AG09319 (cell line): ENCODE measurements at places on chromosomes 2 and 18.

GRCh38 chr2:198775737-198776136, 682.0 kb downstream of the SATB2 start:
- no peak for DNase-seq

GRCh38 chr2:235510318-235510717, 16.5 kb downstream of the AGAP1 start:
- DNase-seq = no peak

- no peak for DNase-seq
These were observed 13.3 kb downstream of the OBSL1 start for GRCh38 chr2:219557791-219558785.

DNA sequence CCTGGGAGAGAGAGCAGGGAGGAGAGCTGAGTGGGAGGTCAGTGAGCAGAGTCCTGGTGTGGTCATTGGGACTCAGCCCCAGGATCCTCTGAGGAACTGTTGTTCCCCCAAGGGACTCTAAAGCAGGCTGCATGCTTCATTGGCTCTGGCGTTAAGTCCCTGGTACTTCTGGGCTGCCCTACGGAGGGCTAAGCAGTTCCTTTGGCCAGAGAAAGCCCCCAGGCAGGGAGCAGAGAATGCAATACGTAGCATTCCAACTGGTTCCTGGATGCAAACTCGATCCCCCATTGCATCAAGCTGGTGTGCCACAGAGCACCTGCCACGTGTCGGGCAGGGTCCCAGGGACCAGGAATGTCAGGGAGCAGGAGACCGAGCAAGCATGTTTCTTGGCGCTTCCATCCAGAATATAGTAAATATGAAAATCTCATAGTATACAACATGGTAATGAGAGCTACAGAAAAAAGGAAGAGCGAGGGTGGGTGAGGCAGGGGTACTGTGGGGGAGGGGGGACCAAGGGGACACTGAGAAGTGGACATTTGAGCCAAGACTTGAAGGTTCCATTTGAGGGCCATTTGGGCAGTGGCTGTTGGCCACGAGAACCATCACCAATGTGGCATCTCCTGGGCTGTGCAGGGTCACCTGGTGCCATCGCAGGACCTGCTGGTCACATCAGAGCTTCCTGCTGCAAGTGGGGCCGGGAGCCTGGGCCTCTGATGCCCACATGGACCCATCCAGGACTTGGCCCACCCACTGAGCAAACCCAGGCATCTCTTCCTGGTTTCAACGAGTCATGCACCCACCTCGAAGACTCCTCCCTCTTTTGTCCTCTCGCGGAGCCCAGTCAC, 160.4 kb downstream of the ASB1 start:
- no peak for DNase-seq

DNA sequence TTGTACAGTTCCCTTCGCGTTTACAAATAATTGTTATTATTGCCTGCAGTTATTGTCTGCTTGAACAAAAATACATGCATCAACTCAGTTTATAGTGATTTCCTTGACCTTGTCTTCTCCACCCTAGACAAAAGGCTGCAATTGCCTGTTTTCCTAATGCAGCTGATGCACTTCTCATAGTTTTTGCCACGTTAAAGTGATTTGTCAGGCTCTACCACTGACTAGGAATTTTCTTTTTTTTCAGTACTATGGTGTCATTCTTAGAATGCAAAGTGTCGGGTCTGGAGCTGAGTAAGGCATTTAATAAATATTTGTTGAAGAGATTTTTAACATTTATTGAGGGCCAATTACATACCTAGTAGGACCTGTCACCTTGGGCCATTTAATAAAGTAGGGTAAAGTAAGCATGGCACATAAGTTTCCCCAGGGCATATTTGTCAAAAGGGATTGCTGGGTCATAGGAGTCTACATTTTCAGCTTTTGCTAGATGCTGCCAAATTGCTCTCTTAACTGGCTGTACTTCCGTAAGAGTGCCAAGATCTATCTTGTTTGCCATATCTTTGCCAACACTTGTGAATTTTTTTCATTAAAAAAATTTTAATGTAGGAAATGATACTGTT, 24.1 kb downstream of the ACSL3 start:
- DNase-seq = no peak

- DNase-seq = no peak
These were observed 201.1 kb downstream of the SH3RF3 start for GRCh38 chr2:109330056-109330455.

- DNase-seq = no peak
These were observed 703.9 kb upstream of the CDH2 start for GRCh38 chr18:28880856-28881255.

DNA sequence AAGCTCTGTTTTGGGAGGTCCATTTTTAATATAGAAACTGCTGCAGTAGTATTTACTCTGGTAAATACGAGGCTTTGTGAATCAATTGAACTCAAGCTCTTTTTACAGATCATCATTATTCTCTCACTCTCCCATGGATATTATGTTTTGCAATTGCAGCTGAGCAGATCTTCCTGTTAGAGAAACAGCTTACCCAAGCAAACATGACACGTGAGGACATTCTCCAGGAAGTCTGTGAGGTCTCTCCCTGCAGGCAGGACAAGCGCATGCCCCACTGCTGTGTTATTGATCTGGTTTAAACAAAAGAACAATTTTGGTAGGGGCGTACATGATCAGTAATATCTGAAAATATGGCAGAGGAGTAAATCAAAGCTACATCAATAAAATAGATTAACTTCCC, 72.1 kb downstream of the COL6A3 start:
- no peak for DNase-seq

DNA sequence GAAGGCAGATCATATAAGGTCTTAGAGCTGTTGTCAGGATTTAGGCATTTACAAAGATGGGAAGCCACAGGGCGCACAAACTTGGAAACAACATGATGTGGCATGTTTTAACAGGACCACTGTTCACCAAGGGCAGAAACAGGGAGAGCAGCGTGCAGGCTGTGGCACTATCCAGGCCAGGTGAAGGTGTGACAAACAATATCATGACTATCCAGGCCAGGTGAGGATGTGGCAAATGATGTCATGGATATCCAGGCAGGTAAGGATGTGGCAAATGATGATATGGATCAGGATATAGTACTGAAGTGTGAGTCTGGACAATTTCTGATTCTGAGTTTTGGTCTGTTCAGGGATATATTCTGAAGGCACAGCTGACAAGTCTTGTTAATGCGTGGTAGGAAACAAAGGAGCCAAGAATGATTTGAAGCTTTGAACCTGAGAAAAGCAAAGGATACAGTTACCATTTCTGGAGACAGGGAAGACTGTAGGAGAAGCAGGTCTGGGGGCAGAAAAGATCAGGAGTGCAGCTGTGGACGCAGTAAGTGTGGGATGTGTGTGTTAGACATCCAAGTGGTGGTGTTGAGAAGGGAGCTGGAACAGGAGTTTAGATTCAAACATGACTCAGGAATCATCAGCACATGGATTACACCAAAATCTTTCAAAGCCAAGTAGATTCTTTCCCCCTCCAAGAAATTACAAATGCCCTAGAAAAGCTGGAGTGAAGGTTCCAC, 205.9 kb downstream of the TMEM163 start:
- no peak for DNase-seq

GRCh38 chr2:11697103-11697871, 27.3 kb upstream of the NTSR2 start:
- peak; percentile 24 for DNase-seq

GRCh38 chr18:37393945-37394609, 171.5 kb downstream of the CELF4 start:
- DNase-seq = peak; percentile 93

DNA sequence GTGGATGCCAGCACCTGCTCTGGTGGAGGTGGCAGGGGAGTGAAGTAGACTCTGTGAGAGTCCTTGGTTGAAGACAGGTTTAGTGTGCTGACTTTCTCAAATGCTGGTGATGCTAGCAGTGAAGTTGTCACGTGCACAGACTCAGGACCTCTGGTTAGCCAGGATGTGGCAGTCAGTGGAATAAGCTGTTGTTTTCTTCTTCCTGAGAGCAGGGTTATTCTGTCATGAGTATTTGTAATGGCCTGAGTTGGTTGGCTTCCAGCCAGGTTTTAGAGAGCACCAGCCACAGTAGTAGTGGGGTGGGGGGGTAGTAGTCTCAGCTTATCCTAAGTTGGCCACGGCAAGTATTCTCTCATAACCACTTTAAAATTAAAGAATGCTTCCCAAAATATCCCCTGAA, 238.5 kb upstream of the FBXO11 start:
- no peak for DNase-seq

- DNase-seq = no peak
These were observed 118.2 kb downstream of the PAX3 start for GRCh38 chr2:222180619-222181018.

GRCh38 chr2:143205106-143205764, 76.0 kb downstream of the ARHGAP15 start:
- no peak for DNase-seq

DNA sequence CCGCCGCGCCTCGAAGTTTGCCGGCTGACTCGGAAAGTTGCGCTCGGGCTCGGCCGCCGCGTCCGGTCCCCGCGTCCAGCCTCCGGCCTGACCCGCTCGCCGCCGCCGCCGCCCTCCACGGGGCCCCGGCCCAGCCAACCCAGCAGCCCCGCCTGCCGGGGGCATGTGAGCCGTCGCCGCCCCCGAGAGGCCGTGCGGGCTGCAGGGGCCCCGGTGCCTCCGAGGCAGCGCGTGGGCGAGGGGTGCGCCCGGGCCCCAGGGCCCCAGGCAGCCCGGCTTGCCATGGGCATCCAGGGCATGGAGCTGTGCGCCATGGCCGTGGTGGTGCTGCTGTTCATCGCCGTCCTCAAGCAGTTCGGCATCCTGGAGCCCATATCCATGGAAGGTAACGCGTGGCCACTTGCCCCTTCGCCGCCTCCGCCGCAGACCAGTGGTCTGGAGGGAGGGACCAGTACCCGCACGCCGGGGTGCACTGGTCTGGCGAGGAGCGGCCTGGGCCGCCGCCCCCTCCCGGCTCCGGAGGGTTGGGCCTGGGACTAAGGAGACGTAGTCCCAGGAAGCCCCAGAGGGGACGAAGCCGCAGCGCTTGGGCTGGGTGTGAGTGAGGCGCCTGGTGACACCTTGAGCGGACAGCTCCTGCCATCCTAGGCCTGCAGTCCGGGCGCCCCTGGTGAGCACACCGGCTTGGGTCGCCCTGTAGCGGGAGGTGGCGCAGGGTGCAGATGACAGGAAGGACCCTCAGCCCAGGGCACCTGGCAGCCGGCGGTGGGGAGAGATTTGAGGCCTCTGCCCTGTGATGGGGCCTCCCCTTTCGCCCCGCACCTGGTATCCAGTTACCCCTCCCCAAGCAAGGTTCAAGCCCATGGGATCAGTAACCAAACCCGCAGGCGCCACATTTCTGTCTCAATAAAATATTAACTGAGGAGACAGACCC, 49.9 kb downstream of the KCNIP3 start:
- DNase-seq = no peak

DNA sequence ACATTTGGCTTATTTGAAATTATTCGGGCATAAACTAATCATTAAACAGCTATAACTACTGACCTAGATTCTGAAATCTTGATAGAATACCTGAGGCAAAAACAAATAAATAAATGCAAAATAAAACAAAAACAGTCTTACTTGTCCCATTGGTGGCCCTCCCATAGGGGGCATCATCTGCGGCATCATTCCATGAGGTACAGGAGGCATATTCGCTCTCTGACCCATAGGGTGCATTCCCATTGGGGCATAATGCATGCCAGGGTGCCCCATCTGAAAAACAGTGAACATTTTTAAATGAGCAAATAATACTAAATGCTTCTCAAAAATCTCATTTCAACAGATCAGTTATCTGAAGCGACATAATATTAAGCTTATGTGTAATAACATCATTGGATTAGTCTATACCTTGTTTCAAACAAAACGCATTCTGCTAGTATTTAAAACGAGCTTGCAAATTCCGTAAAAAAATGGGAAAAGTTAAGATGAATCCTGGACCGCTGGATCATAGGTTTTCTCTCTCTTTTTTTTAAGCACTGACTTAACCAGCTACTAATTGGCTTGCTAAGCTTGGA, 1.3 kb downstream of the PRPF40A start:
- no peak for DNase-seq

- no peak for DNase-seq
These were observed 616.0 kb downstream of the FBXO15 start for GRCh38 chr18:73531601-73532000.

GRCh38 chr18:59554796-59555335, 142.4 kb downstream of the CCBE1 start:
- no peak for DNase-seq

- DNase-seq = no peak
These were observed 2.6 kb downstream of the SEC11C start for GRCh38 chr18:59142274-59142673.

GRCh38 chr2:182949052-182949451, 82.6 kb upstream of the FRZB start:
- no peak for DNase-seq
